ENCODE measurements at places on chromosomes 2 and 18.

DNA sequence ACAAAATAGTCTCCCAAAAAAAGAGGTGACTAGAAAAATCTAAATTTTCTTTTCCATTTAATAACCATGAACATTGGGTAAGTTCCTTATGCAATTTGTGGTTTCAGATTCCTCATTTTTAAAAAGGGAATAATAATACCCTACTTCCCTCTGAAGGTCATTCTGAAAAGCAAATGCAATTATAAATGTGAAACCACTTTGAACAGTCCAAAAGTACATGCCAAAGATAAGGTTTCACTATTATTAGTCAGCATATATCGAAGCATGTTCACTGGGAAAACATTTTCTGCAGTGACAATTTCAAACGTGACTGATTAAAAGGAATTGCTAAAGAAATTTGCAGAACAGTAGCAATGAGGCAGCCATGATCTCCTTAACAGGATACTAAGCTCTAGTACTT lies 100.1 kb upstream of the RNF152 start:
- DNase-seq: no peak

GRCh38 chr18:13486284-13486683 lies 240.1 kb downstream of the FAM210A start:
- DNase-seq: no peak

DNA sequence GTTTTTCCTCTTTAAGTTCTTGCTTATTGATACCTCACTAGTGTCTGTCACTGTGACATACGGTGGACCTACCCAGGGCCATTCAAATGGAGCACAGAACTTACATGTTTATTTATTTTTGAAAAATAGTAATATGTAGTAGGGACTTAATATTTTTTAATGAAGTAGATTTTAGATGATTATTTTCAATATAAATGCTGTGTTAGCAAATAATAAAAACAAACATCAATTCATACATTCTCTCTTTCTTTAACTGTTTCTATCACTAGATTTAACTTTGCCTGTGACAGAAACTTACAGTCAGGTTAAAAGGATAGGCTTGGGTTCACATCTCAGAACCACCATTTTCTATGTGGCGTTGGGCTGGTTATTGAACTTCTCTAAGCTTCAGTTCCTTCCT lies 184.4 kb upstream of the RASGRP3 start:
- DNase-seq: no peak

- DNase-seq: no peak
Observed at GRCh38 chr2:108010912-108011591, 24.7 kb downstream of the SLC5A7 start.

DNA sequence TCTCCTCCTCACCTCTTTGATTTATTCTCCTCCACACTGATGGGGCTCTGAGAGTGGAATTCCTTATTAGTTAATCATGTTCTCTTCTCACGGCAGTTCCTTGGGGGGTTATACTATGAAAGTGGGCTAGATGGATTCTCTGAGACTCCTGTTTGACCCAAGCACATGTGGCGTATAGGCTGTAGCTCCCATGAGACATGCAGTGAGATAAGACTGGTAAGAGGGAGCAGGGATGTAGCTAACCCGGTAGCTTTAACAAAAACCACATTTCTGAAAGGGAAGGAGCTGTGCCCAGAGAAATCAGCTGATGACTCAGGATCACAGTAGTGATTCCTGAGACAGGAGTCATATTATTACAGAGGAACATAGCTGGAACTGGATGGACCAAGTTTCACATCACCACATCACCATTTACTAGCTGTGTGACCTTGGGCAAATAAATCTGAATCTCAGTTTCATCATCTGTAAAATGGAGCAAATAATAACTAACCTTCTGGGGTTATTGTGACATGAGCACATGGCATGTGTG lies 82.9 kb downstream of the CRIM1 start:
- peak; percentile 92 for DNase-seq

DNA sequence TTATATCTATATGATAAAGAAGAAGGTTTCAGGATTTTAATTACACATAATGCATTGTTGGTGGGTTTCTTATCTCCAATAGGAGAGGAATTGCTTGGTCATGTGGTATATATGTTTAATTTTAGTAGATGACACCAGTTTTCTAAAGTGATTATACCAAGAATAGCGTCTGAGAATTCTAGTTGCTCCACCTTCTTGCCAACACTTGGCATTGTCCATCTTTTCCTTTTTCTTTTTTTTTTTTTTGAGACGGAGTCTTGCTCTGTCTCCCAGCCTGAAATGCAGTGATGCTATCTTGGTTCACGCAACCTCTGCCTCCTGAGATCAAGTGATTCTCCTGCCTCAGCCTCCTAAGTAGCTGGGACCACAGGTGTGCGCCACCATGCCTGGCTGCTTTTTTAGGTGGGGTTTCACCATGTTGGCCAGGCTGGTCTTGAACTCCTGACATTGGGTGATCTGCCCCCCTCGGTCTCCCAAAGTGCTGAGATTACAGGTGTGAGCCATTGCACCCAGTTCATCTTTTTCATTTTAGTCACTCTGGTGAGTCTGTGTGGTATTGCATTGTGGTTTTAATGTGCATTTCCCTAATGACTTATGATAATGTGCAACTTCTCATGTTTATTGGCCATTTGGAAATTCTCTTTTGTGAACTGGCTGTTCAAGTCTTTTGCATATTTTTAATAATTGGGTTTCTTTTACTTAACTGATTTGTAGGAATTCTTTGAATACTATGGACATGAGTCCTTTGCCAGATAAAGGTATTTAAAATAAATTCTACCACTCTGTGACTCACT lies 37.3 kb upstream of the ZNF512 start:
- DNase-seq: no peak

DNA sequence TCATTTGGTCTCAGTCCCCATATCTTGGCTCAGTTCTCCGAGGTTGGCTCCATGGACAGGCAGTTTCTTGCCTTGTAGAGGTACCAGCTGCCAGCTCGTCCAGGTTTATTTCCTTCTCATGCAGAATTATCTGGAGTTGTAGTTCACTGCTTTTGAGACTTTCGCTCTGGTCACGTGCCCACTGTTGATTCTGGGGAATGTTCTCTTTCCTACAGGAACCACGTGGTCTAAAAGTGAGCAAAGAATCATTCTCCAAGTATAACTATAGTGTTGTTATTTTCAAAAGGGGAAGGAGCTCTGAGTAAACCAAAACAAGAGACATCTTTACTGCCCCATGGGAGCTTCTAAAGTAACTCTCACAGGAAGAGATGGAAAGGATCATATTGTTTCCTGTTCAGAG lies 41.2 kb upstream of the RAB27B start:
- no peak for DNase-seq

DNA sequence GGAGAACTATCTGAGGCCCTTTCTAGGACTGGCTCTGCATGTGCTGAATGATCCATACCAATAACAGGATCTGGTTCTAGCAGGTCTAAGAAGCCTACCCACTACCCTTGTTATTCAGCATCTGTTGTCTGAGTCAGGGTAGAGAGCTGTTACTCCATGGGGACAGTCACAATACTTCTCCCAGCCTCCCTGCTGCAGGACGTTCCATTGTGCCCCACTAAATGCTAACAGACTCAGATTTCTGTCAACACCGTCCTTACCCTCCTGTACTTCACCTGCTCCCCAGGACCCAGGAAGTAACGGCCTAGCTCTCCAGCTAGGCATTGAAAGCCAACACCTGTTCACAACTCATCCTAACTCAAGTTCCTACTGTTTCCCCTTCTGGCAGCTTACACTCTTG lies 719.7 kb upstream of the ID2 start:
- DNase-seq: no peak

- peak; percentile 32 for DNase-seq
Observed at GRCh38 chr18:62938006-62938405, 222.7 kb downstream of the PHLPP1 start.

- DNase-seq: no peak
Observed at GRCh38 chr2:152624805-152625204, 92.5 kb downstream of the PRPF40A start.

DNA sequence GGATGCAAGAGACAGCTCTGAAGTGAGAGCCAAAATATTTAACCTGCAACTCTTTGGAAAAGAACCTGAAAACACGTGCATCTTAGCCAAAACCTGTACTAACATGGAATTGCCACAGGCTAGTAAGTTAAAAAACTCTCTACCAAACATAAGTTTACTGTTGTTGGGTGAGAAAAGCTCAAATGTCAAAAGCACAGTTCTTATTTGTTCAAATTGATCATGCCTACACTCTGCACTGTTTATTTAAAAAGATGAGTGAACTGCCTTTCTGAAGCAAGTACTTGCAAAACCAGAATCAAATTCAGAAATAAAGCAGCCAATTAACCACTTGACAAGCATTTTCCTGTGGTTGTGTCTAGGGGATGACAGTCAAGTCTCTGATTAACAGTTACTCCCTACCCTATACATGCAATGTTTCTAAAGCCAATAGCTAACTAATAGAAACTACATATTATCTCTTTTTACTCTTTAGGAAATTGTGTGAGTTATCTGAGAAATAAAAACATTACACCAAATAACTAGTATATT lies 5.6 kb downstream of the IKZF2 start:
- no peak for DNase-seq

DNA sequence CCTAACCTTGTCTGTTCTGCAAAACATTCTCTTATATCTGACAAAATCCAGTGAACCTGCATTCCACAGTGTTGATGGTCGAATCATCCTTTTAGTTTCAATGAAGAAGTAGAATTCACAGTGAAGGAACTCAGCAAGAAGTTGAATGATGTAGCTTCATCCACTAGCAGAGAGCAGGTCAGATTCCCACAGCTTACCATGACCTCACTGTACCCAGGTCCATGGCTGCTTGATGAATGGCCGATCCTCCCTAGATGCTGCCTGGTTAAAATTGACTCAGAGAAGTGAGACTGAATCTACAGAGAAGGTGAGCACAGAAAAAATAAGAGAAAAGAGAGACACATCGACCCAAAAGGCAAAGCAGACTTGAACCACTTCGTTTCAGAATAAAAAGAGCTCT lies 906.0 kb upstream of the CHAC2 start:
- no peak for DNase-seq

GRCh38 chr2:9220201-9220600 lies 13.6 kb downstream of the ASAP2 start:
- DNase-seq: no peak

GRCh38 chr2:152781175-152781574 lies 62.8 kb downstream of the ARL6IP6 start:
- no peak for DNase-seq

DNA sequence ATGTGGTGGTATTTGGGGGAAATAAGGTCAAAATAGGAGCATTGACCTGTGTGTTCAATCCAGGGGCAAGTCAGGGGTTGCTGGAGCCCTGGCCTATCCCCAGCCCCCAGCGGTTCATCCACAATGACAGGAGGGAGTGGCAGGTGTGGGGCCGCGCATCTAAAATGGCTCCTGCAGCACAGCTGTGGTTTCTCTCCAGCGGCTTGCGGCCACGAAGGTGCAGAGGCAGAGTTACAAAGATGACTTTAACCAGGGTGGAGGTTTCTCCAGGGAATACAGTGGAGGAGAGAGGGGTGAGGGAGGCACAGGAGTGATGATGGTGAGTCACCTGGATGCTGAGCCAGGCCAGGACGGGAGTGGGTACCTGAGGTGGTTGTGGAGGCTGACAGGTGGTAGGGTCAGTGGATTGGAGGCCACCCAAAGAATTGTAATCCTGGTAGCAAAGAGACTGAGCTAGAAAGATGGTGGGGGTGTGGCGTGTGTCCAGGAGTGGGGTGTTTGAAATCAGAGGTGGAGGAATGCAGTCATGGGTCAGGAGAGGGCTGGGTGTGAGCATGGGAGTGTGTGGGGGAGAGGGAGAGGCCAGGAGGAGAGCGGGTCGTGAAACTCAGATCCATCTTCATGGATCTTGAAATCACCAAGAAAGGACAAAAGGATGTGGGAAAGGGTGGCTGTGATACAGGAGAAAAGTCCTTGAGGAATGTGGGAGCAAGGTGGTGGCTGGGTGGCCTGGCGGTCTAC lies 83.2 kb downstream of the CTIF start:
- DNase-seq: no peak

DNA sequence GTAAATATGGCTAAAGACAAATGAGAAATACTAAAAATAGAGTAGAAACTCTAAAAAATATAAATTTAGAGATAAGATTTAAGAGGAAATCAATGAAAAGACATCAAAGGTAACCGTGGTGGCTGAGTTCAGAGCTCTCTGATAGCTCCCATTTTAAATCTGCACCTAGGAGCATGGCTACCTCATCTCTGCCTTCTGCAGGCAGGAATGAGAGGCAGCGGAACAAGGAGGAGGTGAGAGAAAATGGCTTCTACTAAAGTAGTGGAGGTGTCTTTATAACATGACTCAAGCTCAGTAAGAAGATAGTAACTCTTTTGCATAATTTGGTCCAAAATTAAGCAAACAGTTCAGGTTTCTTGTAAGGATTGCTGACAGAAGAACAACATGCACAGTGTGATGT lies 758.7 kb upstream of the FSHR start:
- DNase-seq: no peak

- no peak for DNase-seq
Observed at GRCh38 chr2:180747728-180748127, 232.7 kb upstream of the UBE2E3 start.

GRCh38 chr2:2834105-2834504 lies 503.0 kb upstream of the MYT1L start:
- DNase-seq: no peak

- no peak for DNase-seq
Observed at GRCh38 chr2:11483806-11484617, 18.1 kb upstream of the E2F6 start.

DNA sequence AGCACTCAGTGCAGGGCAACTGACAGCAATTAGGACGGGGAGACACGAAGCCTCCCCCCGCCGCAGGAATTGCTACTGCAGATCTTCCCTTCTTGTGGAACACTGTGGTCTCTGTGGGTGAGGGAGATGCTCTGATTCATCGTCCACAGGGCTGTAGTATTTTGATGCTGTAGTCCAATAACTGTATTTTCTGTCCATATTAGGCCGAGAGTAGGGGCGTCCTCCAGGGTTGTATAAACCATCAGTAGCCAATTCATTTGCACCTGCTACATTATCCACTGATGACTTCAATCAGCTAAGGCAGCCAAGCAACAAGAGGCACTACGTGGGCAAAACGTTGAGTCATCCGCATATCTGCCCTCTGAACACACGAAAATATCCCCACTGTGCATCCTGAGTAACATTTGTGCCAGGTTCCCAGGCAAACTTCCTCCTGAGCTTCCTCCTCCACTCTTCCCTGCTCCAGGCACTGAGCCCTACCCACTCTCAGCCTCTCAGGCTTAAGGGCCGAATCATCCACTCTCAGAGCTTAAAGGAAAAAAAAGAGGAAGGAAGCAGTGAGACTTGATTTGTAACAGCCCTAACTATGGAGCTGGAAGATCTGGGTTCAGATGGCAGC lies 62.1 kb downstream of the LBH start:
- peak; percentile 98 for DNase-seq

DNA sequence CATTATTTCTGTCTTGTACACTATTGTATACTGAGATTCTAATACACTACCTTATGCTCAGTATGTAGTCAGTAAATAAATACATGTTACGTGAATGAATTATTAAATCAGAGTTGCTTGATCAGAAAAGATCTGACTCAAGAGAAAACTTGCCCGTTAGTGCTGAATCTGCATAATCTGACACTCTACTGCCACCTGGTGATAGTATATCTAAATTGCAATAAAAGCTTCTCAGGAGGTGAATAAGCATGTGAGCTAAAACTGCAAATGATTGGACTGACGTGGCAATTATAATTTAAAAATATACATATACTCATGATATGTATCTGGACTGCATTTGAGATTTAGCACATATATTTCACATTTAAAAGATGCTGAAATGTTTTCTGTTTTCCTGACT lies 70.4 kb downstream of the KIAA1328 start:
- DNase-seq: no peak

- DNase-seq: no peak
Observed at GRCh38 chr2:162370931-162371330, 27.0 kb downstream of the GCA start.

- DNase-seq: no peak
Observed at GRCh38 chr2:151770995-151771394, 36.7 kb upstream of the NEB start.

Measured in AG04450 (cell line).